ENCODE measurements at places on chromosomes 5 and 9.

GRCh38 chr5:147887026-147887627 lies 8.6 kb downstream of the SCGB3A2 start:
- DNase-seq = no peak

GRCh38 chr5:158727136-158727535 lies 372.6 kb downstream of the EBF1 start:
- DNase-seq = no peak

GRCh38 chr9:131868766-131869165 lies 128.9 kb upstream of the RAPGEF1 start:
- no peak for DNase-seq

DNA sequence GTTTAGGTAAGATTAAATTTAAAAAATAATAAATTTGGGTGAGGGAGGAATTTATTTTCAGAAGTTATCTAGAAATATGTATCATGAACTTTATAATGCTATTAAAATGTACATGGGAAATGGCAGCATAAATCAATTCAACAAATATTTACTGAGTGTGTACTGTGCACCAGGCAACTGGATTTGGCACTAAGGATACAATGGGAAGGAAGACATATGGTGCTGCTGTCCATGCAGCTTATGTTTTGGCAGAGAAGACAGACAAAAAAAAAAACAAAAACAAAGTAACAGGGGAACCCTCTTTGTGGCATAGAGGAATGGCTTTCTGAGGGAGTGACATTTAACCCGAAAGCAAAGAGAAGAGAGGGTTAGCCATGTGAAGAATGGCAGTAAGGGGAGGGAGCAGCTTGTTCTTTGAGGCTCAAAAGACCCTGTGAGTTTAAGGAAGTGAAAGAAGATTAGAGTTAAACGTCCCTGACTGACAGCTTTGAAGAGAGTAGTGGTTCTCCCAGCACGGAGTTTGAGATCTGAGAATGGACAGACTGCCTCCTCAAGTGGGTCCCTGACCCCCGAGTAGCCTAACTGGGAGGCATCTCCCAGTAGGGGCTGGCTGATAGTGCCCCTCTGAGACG lies 23.9 kb downstream of the CNTRL start:
- no peak for DNase-seq

GRCh38 chr5:101796427-101796826 lies 499.7 kb downstream of the SLCO4C1 start:
- DNase-seq = no peak

GRCh38 chr5:77937015-77937908 lies 161.1 kb upstream of the TBCA start:
- no peak for DNase-seq

DNA sequence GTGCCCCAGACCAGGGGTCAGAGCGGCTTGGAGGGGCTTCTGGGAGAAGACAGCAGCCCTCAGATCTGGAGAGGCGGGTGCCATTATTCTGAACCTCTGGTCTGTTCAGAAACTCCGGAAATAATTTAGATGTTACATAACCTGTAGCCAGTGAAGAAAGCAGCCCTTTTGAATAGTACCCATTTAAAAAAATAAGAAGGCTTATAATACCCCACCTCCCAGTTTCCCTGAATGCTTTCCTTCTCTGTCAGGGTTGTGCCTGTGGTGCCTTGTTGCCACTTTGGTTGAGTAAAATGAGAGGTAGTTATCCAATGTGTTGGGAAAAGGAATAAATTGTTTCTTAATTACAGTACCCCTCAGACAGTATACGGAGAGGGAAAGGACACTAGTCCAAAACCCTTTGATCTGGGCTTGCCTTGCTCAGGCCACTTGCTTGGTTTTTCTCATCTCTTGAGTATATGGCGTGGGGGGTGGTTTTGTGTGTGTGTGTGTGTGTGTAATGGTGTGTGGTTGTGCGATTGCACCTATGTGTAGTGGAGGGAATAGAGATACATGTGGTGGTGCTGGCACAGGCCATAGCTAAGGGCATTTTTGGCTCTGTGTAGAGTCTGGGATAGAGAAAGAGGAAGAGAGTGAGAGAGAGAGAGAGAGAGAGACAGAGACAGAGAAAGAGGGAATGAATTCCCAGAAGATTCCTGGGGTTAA lies 59.1 kb upstream of the TLR4 start:
- DNase-seq = no peak

DNA sequence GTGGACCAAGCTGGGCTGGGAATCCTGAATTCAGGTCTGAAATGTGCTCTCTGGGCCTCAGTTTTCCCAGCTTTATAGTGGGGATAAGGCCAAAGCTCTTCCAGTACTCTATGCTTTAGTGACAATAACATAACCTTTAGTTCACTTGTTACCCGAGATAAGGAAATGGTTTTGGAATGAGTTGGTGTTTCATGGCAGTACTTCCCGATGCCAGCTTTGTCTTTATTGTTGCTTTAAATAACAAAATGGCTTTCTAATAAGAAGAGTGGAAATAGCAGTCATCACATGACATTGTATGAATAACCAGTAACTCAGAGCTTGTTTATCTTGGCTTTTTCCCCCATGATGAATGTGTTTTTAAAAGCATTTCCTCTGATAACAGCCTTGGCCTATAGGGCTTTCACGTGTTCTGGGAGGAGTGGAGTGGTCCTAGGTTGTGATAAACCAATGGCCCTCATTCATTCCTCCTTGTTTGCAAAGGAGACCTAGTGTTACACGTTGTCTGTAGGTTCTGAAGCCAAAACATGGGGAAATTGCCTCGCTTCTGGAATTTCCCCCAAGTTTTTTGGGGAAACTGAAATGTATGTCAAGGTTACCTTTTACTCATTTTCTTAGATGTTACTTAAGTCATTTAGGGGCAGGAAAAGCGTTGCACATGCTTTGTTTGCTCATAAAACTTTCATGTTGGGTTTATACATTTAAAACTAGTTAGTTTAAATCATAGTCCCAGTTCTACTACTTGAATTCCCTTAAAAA lies 53.7 kb downstream of the ZNF618 start:
- no peak for DNase-seq

DNA sequence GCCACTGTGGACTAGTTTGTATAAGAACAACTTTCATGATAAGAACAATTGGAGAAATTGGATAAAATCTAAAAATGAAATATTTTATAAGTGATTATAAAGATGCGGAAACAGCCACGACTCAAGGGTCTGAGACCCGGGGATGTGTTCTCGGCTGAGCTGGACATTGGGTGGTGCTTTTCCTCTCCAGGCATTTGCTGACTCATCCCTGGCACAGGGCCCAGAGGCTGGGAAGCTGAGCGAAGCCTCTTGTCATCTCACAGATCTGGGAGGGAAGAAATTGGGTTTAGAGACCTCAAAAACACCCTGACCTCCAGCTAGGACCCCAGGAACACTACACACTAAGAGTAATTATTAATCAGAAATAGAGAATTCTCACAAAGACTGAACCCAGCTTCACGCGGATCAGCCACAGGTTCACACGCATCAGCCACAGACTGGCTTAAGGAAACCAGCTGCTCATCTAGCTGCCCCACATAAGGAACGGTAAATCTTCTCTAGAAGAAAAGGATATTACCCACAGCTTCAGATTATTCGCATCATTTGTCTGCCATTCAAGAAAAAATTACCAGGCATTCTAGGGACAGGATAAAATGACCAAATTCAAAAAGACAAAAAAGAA lies 2.8 kb upstream of the OR2V1 start:
- DNase-seq = no peak

- DNase-seq = no peak
Measured at GRCh38 chr9:115146581-115147021, 28.6 kb upstream of the TNC start.

DNA sequence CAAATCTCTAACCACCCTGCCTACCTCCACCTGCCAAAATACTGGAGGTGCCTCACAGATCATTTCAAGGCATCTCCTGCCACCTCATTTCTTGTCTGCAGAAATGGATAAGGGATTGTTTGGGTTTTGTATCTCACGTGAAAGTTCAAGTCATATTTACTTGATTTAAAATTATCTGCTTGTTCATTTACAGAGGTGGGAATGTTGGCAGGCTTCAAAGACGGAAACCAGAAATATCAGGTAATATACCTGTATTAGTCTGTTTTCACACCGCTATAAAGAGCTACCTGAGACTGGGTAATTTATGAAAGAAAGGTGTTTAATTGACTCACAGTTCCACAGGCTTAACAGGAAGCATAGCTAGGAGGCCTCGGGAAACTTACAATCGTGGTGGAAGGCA lies 85.4 kb downstream of the CAAP1 start:
- DNase-seq = no peak

GRCh38 chr5:152592416-152592815 lies 187.3 kb upstream of the NMUR2 start:
- DNase-seq = no peak

GRCh38 chr9:19009391-19009965 lies 23.5 kb downstream of the SAXO1 start:
- no peak for DNase-seq

DNA sequence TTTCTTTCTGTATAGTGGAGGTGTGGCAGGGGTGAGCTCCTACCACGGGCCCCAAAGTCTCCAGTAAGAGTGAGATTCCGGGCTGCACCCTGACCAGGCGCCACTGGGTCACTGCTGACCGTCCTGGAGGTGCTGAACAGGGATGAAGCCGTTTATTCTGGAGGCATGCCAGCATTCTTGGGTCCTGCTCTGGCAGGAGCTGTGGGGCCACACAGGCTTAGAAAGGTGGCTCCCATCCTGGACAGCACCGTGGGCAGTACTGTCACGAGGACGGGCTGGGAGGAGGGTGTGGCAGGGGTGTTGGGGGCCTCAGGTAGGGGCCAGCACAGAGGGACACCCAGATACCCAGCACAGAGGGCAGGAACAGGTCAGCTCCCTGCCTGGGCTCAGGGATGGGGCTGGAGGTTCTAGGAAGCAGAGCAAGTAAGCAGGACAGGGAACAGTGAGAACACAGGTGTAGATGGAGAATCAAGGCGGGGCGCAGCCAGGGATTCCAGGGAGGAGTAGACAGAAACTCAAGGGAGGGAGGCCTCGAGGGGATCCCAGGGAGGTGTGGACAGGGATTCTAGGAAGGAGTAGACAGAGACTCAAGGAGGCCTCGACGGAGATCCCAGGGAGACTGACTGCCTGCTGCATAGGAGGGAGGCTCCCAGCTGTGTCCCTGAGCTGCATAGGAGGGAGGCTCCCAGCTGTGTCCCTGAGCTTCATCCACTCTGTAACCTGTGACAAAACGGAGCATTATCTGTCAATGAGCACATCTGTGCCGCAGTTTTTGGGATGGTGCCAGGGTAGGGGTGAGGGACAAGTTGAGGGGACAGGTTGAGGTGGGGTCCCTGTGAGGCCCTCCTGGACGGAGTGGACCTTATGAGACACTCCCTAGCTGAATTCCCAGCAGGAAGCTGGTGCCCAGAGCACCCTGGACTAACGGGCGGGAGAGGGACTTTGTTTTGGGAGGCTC lies 1.1 kb upstream of the PLEKHG4B start:
- DNase-seq = no peak

GRCh38 chr5:11602298-11602697 lies 301.9 kb downstream of the CTNND2 start:
- no peak for DNase-seq

- DNase-seq = no peak
Measured at GRCh38 chr9:84151640-84152039, 171.0 kb downstream of the RMI1 start.

DNA sequence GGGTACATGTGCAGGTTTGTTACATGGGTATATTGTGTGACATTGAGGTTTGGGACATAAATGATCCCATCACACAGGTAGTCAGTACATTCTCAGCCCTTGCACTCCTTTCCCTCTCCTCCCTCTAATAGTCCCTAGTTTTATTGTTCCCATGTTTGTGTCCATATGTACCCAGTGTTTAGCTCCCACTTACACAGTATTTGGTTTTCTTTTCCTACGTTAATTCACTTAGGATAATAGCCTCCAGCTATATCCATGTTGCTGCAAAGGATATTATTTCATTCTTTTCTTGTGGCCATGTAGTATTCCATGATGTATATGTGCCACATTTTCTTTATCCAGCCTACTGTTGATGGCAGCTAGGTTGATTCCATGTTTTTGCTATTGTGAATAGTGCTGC lies 27.4 kb downstream of the CNOT6 start:
- DNase-seq = no peak

DNA sequence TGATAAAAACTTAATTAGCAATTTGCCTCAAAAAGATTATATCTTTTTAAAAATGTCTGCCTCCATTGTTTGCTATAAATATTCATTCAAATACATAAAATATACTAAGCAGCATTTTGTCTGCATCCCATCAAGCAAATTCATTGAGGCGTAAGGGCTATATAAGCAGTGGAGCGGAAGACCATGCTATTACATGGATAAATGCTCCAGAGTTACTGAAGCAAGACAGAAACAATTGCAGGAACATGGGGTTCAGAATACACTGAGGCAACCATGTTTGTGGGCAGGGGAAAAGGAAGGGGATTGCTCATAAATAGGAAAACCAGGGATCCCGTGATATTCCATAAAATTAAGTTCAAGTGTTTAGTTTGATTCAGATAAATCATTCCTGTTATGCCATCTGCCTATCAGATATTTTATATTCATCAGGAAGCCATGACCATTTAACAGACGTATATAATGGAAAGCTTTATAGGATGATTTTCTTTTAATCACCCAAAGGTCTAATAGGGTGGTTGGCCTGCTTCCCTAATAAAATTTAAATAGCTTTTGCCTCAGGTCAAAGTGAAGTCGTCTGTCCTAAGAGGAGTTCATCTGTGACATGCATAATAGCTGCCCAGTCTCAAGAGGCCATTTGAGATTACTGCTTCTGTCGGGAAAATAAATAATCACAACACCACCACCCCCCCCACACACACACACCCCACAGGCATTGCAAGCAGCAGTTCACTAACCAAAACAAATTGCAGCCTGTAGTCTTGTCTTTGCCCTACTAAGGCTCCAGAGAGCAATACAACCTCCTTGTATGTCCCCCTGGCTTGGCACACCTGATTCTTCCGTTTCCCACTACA lies 105.2 kb downstream of the RASEF start:
- DNase-seq = no peak

DNA sequence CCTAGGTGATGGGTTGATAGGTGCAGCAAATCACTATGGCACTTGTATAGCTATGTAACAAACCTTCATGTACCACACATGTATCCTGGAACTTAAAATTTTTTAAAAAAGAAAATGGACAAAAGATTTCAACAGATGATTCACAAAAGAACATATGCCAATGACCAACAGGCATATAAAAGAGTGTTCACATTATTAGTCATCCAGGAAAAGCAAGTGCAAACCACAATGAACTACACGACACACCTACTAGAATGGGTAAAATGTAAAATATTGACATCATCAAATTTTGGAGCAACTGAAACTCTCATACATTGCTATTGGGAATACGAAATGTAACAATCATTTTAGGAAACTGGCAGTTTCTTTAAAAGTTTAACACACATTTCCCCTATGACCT lies 109.9 kb downstream of the YIPF5 start:
- DNase-seq = no peak

DNA sequence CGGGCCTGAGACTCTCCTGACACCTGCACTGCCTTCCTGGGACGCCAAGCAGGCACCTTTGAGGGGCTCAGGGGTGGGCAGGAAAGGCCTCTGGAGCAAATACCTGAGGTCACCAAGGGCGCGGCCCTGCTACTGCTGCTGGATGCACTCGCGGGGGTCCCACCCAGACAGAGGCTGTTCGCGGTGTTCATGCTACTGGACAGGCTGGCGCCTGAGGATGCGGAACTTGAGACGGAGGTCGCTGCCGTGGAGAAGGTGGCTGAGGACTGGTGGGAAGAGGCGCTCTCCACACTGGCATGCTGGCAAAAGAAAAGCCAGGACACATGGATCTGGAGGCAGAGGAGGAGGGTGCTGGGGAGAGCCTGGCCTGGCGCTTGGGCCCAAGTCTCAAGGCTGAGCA lies 110.7 kb downstream of the UBE2R2 start:
- no peak for DNase-seq

- no peak for DNase-seq
Measured at GRCh38 chr5:9564752-9565151, 18.9 kb upstream of the SEMA5A start.

Measured in stimulated activated CD8-positive, alpha-beta memory T cell treated with anti-CD3 and anti-CD28 coated beads, Interleukin-4, amount 100 ng/mL, for 4 hours (primary cell).